Bronchial epithelial cell (primary cell): ENCODE measurements at places on chromosomes 1 and 21.
A peak's percentile ranks its signal among the peaks of the same experiment; 100 is the strongest.

GRCh38 chr1:58896246-58897183 is 112.7 kb upstream of the JUN start:
- no peak for DNase-seq

- DNase-seq, result no peak
Measured at GRCh38 chr1:6170116-6170741, 9.9 kb downstream of the CHD5 start.

- peak; percentile 10 for DNase-seq
Measured at GRCh38 chr1:235206533-235207208, 45.6 kb upstream of the RBM34 start.

DNA sequence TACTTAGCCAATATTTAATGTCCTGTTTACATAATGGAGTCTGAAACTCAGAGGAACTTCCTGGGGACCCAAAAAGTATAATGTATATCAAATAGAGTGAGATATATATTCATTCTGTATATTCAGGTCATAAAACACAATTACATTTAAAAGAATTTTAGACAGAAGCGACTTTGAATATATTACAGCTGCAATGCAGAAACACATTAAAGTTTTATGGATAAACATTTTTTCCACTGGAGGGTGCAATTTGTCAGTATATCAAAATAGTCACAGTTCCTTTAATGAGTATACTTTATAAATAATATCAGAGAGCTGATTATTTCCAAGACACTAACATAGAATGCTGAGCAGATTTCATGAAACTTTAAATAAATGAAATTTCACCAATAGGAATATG is 43.9 kb upstream of the CRB1 start:
- DNase-seq, result peak; percentile 20

- DNase-seq, result no peak
Measured at GRCh38 chr21:31124010-31124409, 85.7 kb upstream of the KRTAP19-8 start.

DNA sequence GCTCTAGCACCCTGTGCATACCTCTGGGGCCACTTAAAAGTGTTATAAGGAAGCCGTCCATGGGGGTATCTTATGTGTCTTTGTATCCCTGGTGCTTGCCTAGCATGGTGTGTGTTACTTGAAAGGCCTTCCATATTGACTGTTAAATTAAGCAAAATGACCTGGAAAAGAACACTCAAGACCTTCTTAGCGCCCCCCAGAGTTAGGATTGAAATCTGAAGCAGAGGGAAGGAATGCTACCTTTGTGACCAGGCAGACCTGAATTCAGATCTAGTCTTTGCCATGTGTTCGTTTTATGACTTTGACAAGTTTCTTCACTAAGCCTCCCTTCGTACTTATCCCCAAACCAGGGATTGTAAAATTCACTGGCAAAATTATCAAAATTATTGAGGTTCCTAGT is 59.9 kb downstream of the SLC22A15 start:
- no peak for DNase-seq

- no peak for DNase-seq
Measured at GRCh38 chr1:230797376-230797920, 50.3 kb downstream of the CAPN9 start.

DNA sequence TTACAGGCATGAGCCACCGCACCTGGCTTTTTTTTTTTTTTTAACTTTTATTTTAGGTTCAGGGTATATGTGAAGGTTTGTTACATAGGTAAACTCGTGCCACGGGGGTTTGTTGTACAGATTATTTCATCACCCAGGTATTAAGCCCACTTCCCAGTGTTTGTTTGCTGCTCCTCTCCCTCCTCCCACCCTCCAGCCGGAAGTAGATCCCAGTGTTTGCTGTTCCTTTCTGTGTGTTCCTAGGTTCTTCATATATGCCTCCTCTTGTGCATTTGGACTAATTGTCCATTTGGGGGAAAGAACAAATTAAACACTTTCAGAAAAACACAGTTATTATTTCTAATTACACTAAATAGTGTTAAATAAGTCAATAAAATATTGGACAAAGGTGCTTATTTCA is 1.1 kb upstream of the SLC2A7 start:
- DNase-seq, result no peak

GRCh38 chr21:32065654-32066053 is 192.8 kb downstream of the HUNK start:
- DNase-seq, result no peak

DNA sequence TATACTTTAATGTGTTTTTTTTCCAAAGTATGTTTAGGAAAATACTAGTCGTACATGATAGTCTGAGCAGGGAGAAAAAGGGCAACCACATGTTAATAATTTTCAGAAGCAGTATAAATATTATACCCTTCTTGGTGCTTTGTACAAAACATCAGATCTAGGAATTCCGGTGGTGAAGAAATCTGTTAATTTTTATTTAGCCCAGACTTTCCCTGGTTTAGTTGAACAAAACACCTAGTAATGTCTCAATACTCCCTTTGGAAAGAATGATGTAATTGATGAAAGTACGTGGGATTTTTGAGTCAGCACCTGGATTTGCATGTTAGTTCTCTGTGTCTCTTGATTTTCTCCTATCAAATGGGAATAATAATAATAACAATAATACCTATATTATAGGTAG is 38.4 kb upstream of the KCNK2 start:
- no peak for DNase-seq

- no peak for DNase-seq
Measured at GRCh38 chr1:240496941-240497340, 115.0 kb downstream of the GREM2 start.

GRCh38 chr1:22790232-22791008 is 79.8 kb downstream of the EPHB2 start:
- DNase-seq, result peak; percentile 9

DNA sequence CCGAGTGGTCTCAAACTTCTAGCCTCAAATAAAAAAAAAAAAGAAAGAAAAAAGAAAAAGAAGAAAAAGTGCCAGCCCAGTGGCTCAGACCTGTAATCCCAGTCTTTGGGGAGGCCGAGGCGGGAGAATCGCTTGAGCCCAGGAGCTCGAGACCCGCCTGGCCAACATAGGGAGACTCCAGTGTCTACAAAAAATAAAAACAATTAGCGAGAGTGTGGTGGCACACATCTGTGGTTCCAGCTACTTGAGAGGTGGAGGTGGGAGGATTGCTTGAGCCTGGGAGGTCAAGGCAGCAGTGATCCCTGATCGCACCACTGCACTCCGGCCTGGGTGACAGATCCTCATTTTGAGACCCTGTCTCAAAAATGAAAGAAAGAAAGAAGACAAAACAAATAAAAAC is 1.4 kb upstream of the PTGFRN start:
- no peak for DNase-seq

DNA sequence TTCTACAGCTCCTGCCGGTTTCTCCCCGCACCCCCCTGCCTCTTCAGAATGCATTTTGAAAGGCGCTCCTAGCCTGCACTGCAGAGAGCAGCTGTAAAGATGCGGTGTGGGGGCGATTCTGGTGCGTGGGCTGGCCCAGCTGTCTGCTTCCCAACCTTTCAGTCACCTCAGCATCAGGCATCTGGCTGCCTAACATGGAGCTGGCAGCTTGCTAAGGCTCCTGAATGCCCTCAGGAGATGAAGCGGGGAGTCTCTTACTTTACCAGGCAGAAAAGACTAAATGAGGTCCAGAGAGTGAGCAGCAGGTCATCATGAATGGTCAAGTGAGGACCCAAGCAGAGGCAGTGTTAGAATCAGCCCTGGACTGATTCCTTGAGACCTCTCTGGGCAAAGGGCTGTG is 8.7 kb downstream of the IER5 start:
- DNase-seq, result no peak

- peak; percentile 95 for DNase-seq
Measured at GRCh38 chr1:37862330-37862729, 2.9 kb upstream of the MTF1 start.

GRCh38 chr1:244212797-244213475 is 161.9 kb downstream of the ZBTB18 start:
- DNase-seq, result no peak

- DNase-seq, result no peak
Measured at GRCh38 chr1:14924455-14925331, 228.9 kb upstream of the TMEM51 start.

DNA sequence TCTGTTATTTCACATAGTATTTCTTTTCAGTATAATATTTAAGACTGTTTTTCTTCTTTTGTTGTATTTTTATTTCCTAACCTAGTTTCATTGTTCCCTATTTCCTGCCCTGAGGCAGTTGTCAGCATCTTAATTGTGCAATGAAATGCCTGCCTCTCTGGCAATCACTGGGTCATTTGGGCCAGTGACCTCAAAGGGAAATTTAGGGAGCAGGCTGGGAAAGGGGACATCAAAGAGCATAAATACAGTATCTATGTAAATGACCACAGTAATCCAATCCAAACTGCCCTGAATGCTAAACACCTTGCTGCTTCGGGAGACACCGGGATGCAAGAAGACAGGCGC is 147.8 kb downstream of the TLR5 start:
- peak; percentile 48 for DNase-seq

GRCh38 chr1:161678500-161678899 is 15.6 kb downstream of the FCGR2B start:
- DNase-seq, result no peak

- DNase-seq, result no peak
Measured at GRCh38 chr1:56268519-56269140, 310.7 kb downstream of the PLPP3 start.

DNA sequence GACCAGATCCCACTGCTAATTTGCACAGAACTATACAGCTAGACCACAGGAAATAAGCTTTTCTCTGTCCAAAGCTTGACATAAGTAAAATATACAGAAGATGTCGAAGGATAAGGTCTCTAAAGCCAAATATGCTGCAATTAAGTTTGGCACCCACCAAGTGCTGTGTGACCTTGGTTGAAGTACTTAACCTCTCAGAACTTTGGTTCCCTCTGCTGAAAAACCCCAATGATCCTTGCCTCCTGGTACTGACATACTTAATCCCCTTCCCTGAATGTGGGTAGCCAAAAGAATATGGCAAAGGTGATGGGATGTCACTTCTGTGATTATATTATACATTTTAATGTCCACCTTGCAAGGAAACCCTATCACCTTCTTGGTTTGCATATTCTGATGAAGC is 290.5 kb downstream of the VAV3 start:
- DNase-seq, result no peak

- DNase-seq, result no peak
Measured at GRCh38 chr1:27293915-27294314, 28.0 kb upstream of the TMEM222 start.

DNA sequence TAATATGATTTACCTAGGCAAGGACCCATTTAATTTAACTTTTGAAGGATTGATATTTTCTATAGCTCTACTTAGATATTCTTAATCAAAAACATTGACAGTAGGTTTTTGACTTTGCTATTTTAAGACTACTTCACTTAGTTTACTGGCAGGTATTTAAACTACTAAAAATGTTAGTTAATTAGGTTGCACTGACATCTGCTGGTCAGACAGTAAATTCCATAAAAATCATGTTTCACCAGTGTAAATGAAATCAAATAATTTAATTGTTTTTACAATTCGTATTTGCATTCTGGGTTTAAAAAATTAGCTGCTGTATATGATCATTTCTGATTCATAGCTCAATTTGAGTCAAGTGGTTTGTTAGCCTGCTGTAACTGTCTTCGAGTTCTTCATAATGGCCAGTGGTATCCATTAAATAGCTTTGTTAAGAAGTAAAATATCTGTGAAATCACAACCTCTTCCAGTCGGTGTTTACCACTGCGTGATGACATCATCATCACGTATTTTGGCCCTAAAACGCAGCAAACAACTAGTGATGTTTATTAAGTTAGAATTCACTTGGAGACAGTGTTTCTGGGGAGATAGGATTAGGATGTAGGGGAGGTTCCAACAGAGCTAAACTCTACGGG is 26.2 kb downstream of the EXTL2 start:
- DNase-seq, result peak; percentile 47

DNA sequence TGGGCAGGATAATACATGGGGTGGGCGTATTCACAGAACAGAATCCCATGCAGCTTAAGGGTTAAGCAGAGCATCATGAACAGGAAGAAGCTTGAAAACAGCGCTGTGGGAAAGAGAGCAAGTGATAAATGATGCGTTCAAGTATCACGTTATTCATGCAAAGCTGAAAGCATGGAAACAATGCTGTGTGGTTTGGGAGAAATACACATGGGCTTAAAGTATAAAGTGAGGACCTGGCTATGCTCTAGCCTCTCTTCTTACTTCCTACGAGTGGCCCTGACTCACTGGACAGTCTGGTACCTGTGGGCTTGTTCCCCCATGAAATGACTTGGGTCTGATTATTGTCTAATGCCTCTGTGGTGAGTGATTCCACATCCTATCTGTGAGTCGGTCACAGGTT is 25.7 kb downstream of the TMPRSS2 start:
- DNase-seq, result peak; percentile 30

GRCh38 chr1:116105996-116106395 is 5.2 kb upstream of the MAB21L3 start:
- no peak for DNase-seq

DNA sequence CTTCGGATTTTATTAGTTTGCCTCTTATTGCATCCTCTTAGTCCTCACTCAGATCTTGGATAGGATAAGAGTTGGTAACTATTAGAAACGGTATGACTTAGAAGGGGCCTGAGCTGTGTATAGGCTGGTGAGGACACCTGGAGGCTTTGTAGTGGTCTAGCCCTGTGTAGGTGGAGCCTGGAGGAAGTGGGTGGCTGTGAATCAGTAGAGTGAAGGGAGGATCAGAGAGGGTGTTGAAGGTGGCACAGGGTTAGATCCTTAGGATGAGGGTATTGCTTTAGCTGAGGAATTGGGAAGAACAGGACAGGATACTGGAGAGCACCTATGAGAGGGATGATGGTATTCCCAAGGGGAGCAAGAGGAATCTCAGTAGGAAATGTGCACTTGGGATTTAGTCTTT is 5.7 kb downstream of the VANGL1 start:
- no peak for DNase-seq

DNA sequence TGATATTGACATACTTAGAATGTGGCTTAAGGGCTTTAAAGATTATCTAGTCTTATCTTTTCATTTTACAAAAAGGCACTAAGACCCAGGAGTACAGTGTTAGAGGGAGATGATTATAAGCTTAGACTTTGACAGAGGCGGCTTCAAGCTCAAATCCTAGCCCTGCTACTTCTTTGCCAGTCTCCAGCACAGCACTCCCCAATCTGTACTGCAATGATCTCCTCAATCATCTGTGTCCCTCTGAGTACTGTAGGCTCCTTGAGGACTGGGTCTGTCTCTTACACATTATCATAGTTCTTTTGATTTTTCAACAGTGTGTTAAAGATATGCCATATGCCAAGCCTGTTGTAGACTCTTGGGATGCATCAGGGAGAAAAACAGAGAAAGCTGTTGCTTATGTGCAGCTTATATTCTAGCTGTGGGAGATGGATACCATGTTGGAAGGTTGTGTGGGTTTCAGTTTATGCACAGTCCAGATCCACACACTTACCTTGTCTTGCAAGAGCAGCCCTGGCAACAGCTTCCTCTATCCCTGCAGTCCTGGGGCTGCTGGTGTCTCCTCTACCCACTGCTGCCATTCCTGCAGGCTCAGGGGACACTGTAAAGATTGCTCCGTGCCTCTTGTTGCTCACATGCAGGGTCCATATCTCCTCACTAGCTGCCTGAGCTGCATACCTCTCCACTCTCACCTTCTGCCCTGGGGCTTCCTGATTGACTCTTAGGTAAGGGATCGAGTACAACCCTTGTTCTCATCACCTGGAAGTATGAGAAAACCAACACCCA is 103.9 kb upstream of the TSPAN2 start:
- no peak for DNase-seq

GRCh38 chr1:221583465-221583864 is 158.4 kb downstream of the DUSP10 start:
- DNase-seq, result no peak
